ENCODE measurements at places on chromosomes 5 and 9.

GRCh38 chr5:139272471-139273321, 20.8 kb upstream of the MATR3 start:
- no peak for DNase-seq

GRCh38 chr5:164346785-164347630, 841.6 kb downstream of the MAT2B start:
- DNase-seq, result no peak

GRCh38 chr9:1052365-1053281, 2.5 kb downstream of the DMRT2 start:
- no peak for DNase-seq

- DNase-seq, result no peak
Measured at GRCh38 chr9:135307300-135307699, 172.3 kb upstream of the PPP1R26 start.

DNA sequence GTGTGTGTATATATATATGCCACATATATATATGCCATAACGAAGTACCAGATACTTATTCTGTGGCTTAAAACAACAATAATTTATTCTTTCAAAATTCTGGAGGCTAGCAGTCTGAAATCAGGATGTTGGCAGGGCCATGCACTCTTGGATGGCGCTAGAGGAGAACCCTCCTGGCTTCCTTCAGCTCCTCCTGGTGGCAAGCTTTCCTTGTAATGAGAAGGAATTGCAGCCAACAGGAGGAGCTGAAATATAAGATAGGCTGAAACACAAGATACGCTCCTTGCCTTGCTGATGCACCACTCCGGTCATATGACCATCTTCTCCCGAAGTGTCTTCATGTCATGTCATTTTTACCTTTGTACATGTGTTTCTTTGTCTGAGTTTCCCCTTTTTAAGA, 368.1 kb upstream of the CTNND2 start:
- DNase-seq, result peak; percentile 18

DNA sequence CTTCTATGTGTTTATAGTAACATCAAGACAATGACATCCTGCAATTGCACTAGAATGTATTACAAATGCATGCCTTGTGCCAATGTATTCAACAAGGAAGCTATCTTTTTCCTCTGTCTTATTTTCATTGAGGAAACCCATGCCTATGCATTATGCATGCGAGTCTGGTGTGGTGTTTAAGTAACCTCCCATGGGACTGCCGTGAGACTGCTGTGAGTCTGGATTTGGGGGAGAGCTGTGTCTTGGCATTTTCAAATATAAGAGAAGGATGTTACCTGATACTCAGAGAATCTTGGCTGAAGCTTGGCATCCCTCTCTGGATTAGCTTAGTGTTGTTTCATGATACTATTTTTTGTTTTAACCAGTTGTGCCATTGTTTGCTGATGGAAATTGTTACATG, 98.3 kb downstream of the F2RL2 start:
- peak; percentile 60 for DNase-seq

GRCh38 chr5:148952097-148952867, 110.6 kb downstream of the SH3TC2 start:
- no peak for DNase-seq

DNA sequence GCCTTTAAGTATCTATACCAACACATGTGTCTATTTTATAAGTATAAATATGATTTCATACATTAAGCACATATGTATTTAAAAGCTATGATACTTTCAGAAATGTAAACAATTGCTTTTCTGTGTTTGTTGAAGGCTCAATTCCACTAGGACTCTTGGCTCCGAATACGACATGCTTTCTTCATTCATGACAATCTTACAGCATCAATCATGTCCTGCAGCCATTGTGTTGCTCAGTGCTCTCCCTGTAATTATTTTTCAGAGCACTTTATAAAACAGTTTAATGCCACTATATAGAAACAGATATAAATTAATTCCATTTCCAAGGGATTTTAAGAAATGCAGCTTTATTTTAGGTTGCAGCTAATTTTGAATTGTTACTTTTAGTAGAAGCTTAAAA, 167.3 kb downstream of the TAF11L14 start:
- no peak for DNase-seq

- DNase-seq, result no peak
Measured at GRCh38 chr5:123444016-123444415, 20.8 kb upstream of the CEP120 start.

- no peak for DNase-seq
Measured at GRCh38 chr9:18516965-18517364, 43.0 kb downstream of the ADAMTSL1 start.

GRCh38 chr5:171627936-171628632, 157.5 kb upstream of the SMIM23 start:
- DNase-seq, result no peak

GRCh38 chr5:172854451-172854871, 20.4 kb downstream of the ERGIC1 start:
- no peak for DNase-seq

GRCh38 chr5:65359569-65359968, 122.2 kb downstream of the ADAMTS6 start:
- DNase-seq, result no peak

DNA sequence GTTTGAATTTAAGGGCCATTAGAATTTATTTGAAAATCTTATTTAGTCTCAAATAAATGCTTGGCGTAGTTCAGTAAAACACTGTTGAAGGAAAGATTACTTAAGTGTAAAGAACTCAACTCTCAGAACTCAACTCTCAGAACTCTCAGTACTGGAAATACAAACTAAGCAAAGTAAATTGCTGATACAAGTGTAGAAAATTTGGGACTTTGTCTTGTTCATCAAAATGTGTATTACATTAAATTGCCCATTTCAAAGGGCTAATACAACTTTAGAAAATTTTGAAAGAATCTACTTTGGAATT, 99.4 kb downstream of the CSNK1G3 start:
- no peak for DNase-seq

DNA sequence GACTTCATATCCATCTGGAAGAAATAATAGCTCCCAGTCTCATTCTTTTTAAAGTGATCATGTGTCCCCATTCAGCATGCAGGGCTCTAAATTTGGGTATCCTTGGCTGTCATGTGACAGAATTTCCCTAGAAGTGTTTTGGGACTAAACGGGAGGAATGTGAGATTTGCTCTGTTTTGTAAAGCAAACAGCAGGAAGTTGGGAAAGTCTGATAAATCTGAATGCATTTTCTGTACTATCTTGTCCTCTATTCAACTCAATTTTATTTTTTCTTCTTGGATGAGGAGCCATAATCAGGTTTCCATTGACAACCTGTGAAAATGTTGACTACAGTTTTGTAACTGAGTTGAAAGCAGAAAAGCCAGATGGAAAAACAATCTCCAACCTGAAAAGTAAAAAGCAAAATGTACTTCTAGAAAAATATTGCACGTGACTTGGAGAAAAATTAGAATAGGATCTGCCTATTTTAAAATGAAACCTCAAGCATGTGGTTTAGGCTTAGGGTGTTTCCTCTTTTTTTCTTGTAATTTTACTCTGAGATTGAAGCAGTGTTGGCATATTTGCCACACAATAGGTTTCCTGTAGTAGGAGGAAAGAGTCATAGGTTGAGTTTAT, 76.2 kb upstream of the IL6ST start:
- DNase-seq, result no peak

GRCh38 chr5:53418409-53418808, 62.0 kb upstream of the FST start:
- no peak for DNase-seq

DNA sequence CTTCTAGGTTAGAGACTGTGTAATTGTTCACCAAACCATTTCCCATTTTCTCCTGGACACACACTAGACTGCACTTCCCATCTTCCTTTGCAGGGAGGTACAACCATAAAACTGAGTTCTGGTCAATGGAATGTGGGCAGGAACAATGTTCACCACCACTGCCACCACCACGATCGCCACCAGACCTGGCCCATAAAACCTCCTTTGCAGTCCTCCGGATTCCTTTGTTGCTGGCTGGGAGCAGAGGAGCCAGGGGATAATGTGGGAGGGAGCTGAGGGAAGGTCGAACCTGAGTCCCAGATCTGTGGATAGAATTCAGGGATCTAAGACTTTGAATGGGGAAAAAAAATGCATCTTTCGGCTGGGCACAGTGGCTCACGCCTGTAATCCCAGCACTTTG, 29.4 kb upstream of the EGFLAM start:
- no peak for DNase-seq

DNA sequence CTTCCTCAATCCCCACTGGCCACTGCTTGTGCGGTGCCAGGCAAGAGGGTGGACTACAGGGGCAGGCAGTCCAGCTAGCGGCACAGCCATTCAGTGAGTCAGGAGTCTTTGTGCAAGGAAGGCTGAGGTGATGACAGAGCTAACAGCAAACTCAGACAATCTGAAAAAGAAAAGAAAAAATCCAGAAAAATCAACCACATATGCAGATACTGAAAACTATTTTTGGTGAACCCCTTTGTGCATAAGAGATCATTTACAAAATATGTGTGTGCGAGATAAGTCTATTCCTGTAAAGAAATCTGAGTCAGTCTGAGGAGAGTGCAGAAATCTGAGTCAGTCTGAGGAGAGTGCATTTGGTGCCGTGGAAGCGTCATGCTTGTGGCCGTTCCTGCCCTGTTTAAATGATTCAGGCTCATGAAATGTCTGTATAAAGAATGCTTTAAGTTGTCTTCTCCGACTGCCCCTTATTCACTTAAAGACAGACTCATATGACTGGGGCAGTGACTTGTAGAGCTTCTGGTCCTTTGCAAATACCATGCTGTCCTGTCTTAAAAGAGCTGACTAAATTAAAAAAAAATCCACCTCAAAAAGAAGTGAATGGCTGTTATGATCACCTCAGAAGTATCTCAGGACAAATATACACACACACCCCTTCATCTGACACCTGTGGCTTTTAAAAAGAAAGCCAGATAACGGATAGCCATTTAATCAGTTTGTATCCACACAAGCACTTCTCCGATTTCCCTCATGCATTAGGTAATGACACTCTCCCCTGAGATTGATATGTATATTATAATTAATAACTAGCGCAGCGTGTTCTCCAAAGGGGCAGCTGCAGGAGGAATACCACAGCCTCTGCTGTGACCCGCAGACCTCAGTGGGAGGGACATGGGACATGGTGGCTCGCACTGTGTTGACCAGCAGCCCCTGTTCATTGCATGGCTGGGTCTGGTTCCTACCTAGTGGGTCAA, 47.3 kb downstream of the TRIO start:
- no peak for DNase-seq

DNA sequence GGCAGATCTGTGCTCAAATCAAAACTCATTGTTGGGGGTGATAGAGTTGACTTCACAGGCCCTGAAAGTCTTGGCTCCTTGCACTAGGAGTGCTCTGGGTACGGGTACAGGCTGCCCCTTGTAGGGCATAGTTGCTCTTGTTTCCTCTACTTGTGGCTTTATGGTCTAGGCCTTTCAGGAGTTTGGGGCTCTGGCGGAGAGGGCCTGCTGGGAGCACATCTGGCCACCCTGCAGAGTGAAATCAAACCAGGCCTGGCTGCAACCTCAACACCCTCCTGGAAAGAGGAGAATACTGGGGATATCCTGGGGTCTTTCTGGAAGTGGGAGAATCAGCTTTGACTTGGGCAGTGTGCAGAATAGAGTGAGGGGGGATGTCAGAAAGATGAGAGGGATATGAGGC, 1.5 kb downstream of the TGFBI start:
- no peak for DNase-seq

DNA sequence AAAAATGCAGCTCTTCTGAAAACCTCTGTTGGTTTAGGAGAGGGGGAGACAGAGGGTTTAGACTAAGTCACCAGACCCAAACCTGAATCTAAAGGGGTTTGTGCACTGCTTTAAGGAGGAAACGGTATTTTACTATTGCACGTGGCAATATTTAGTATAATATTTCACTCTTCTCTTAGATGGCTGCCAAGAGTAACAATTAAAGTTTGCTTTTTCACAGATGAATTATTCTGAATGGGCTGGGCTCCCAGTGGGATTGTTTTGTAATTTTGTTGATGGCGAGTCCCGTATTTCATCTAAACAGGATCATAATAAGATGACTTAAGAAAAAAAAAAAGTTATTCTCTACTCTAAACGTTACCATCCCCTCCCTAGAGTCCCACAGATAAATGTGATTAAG, 245.4 kb downstream of the PCSK5 start:
- no peak for DNase-seq

DNA sequence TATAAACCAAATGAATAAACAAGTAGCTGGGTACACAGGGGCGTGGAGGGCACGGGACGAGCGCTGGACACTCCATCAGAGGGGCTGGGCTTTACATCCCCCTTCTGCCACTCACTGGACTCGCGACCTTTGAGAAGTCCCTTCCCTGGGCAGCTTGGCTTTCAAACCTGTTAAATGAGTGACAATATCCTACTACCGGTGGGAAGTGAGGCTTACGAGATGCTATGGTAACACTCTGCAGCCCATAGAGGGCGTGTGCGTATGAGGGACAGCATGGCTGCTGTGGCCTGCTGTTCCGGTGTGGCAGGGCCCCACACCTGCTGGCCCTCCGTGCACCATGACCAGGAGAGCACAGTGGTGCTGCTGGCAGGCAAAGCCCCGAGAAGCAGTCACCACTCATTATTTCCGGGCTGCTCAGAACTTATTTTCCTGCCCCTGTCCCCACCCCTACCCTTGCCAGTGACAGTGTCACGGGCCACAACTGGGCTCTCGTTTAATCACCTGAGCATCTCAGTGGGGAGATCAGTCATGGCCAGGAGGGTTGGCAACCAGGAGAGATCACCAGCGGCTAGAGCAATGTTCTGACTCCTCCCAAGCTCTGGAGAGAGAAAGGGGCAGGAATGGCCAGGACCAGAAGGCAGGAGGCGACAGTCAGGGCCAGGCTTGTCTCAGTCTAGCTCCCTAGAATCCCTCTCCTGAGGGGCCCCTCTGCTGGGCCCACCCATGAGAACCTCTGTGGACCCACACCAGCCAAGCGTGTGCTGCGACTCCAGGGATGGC, 10.5 kb downstream of the CLTB start:
- peak; percentile 32 for DNase-seq

- no peak for DNase-seq
Measured at GRCh38 chr9:87540444-87541105, 42.9 kb downstream of the DAPK1 start.

DNA sequence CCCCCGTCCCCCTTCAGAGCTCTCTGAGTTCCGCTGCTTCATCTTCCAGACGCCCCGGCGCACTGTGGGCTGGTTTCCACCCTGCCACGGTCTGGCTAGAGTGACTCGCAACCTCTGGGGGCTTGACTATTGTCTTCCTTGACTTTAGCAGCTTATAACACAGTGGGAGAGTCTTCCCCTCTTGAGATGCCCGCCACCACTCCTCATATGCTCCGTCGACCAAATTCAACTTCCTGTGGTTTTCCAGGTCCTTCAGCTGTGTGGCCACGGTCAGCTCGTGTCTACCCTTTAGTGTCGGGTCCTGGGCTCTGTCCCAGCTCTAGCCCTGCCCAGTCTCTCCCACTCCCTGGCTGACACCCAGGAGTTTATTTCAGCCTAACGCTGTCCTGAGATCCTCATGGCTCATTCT, 28.2 kb upstream of the NCS1 start:
- no peak for DNase-seq

DNA sequence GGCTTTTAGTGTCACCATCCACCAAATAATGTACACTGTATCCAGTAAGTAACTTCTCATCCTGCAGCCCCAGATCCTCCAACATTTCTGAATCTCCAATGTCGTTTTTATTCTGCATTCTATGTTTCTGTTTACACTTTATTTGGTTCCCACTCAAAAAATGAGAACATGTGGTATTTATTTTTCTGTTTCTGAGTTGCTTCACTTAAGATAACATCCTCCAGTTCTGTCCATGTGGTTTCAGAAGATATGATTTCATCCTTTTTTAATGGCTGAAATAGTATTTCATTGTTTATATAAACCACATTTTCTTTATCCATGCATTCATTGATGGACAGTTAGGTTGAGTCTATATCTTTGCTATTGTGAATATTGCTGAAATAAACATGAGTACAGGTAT, 677.3 kb upstream of the FTMT start:
- DNase-seq, result no peak

- DNase-seq, result no peak
Measured at GRCh38 chr5:73197637-73198257, 24.8 kb downstream of the TMEM174 start.

Data from D341Med (cell line).